ENCODE measurements at places on chromosomes 2 and 18.

GRCh38 chr2:157085522-157085921 lies 172.0 kb upstream of the GALNT5 start:
- DNase-seq, result no peak

DNA sequence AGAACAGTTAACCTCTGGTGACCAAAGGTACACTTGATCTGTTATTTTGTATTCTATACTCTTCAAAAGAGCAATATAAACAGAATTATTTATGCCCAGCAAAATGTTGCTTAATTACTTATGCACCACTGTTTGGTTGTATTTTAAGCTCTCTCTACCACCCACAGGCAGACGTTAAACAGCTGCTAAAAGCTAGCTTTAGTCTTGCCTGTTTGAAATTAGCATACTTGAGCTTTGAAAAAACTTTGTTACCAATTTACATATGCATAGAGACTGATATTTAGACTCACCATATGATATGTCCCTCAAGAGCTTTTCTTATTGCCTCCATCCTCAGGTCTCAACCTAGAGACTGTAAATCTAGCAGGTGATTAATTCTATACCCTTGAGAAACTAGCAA lies 426.9 kb downstream of the NR4A2 start:
- DNase-seq, result no peak

- DNase-seq, result no peak
These were observed 14.9 kb downstream of the PIKFYVE start for GRCh38 chr2:208280933-208281332.

- DNase-seq, result no peak
These were observed 31.3 kb upstream of the CDH2 start for GRCh38 chr18:28208268-28208667.

DNA sequence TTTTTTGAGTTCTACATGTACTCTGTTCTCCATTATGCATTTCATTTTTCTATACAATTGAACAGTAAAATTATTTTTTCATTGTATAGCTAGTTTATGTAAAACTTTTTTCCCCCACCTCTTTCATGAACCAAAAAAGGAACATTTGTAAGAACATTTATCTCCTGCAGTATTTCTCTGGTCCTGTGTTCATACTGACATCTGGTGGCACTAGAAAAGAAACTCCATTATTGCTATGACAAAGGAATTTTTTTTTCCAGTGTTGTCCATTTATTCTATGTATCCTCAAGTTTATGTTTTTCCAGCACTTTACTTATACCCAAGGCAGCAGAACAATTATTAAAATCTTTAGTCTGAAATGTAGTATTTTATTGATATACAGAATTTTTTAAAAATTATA lies 27.4 kb upstream of the CHAC2 start:
- DNase-seq, result no peak

DNA sequence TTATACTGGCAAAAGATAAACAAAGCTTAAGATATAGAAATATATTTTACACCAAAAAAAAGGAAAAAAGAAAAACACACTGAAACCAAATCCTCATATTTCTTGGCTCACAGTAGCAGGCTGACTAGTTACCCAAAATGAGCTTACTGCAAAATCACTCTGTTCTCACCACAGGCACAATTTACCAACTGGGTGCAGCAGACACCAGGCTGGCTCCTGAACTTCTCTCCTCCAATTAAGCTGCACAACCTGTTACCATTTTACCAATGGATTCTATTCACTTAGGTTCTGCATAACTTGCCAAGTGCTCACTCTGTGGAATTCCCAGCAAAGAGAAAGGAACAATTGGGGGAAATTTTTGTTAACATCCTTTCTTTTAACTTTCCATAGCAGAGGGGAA lies 679.3 kb downstream of the ZEB2 start:
- no peak for DNase-seq

GRCh38 chr2:173797586-173798263 lies 167.4 kb downstream of the SP3 start:
- DNase-seq, result no peak

DNA sequence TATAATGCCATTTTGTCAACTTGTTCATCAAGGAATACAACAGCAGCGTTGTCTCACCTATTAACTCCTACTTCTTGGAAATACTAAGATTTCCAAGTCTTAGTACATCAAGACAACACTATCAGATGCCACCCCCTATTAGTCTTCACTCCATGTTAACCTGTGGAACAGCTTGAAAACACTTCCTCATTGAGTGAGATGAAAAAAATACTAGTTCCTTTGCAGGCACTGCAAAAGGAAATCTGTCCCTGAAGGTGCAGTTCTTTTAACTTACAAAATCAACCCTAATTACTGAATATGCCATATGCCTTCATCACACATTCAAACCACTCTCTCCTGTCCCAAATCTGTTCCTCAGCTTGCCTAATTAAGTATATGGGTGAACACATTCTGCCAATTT lies 4.0 kb downstream of the CWC22 start:
- DNase-seq, result no peak

DNA sequence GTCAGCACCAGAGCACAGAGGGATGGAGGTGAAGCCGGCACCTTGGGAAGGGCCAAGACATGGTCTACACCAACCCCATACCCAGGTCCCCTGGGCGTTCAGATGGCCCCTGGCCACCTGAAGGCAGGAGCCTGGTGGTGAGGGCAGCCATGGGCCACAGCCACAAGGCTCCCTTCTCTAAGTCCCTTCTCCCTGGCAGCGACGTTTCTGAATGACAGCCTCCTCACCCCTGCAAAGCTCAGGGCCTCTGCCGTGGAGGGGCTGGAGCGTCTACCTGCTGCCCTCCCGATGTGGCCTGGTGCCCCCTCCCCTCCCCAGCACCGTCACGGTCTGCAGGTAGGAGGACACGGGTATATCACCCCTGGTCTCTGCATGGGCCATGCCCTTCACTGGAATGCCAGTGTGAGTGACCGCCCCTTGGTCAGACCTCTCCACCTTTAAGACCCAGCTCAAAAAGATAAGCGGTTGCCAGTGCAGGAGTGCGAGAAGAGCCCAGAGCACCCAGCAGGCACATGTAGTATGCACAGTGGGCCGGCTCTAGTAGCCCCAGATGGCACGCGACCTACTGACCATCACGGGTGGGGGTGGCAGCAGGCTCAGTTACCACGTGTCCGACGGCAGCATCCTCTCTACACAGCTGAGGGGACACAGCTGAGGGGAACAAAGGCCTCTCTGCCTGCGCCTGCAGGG lies 46.6 kb downstream of the HS6ST1 start:
- no peak for DNase-seq

GRCh38 chr18:7784171-7784570 lies 217.1 kb downstream of the PTPRM start:
- no peak for DNase-seq

GRCh38 chr2:192243488-192243887 lies 48.8 kb upstream of the TMEFF2 start:
- no peak for DNase-seq

DNA sequence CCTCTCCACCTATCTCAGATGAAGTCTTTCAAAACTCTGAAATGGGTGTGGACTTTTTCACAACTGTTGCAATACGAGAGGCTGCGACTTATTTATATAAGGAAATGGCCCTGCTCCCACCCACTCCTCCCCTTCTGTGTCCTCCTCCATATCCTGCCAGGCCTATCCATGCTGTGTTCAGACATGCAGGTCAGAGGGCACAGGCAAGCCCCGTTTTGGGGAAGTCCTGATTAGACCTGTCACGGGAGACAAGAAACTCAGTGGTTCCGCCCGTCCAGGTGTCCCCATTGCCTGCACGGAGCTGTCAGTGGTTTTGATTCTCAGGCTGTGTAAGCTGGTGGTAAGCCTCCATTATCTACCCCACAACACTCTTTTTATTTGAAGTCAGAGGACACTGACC lies 99.6 kb upstream of the MGAT5 start:
- DNase-seq, result no peak

- DNase-seq, result no peak
These were observed 7.9 kb upstream of the SDC1 start for GRCh38 chr2:20232837-20233207.

GRCh38 chr2:227310756-227311110 lies 14.3 kb upstream of the MFF start:
- no peak for DNase-seq

DNA sequence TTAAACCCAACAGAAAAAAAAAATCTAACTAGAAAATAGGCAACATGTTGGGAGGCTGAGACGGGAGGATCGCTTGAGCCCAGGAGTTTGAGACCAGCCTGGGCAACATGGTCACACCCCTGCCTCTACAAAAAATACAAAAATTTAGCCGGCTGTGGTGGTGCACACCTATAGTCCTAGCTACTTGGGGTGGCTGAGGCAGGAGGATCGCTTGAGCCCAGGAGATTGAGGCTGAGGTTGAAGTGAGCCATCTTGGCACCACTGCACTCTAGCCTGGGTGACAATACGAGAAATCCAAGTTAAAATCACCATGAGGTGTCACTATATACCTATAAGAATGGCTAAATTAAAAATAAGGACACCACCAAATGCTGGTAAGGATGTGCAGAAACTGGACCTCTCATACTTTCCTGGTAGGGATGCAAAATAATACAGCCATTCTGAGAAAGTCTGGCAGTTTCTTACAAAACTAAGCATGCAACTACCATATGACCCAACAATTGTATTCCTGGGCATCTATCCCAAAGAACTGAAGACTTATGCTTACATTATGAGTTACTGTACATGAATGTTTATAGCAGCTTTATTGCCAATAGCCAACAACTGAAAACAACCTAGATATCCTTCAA lies 2.2 kb downstream of the SEPTIN10 start:
- DNase-seq, result no peak

GRCh38 chr18:61413396-61413795 lies 80.2 kb downstream of the CDH20 start:
- no peak for DNase-seq

- DNase-seq, result peak; percentile 5
These were observed 20.4 kb upstream of the TDRD15 start for GRCh38 chr2:21103274-21103891.

GRCh38 chr18:34901299-34901698 lies 139.9 kb upstream of the MAPRE2 start:
- DNase-seq, result no peak

GRCh38 chr18:6627645-6628044 lies 101.9 kb upstream of the ARHGAP28 start:
- no peak for DNase-seq

DNA sequence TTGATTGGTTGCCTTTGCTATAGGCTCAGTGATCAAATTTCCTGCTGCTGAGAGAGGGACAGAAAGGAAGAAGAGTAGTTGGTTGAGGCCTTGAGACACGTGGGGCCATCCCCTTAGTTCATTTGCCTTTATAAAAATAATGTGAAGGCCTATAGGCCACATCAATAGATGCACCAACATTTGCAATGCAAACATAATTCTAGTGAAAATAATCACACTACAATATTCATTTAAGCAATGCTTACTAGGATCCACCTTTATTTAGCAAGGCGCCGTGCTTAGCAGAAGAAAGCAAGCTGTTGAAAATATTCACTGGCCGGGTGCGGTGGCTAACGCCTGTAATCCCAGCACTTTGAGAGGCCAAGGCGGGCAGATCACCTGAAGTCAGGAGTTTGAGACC lies 105.3 kb upstream of the CXCR4 start:
- DNase-seq, result no peak

DNA sequence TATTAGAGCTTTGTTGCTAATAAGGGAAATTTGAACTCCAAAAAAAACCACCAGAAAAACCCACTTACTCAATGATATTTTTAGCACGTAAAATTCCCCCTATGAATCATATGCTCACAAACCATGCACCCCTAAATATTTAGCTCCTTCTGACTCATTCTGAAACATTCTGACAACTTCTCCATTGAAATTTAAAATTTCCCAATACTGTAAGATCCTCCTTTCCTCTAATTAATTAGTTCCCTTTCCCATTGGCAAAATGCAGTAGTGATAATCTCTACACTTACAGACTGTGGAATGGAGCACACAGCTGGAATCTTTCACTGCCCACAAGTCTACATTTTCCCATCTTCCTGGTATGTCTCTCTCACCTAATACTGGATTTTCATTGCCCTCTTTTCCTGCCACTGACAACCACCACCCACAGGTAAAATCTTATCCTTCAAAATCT lies 215.8 kb upstream of the ACVR2A start:
- no peak for DNase-seq

GRCh38 chr2:109472974-109473373 lies 140.8 kb downstream of the SEPTIN10 start:
- no peak for DNase-seq

DNA sequence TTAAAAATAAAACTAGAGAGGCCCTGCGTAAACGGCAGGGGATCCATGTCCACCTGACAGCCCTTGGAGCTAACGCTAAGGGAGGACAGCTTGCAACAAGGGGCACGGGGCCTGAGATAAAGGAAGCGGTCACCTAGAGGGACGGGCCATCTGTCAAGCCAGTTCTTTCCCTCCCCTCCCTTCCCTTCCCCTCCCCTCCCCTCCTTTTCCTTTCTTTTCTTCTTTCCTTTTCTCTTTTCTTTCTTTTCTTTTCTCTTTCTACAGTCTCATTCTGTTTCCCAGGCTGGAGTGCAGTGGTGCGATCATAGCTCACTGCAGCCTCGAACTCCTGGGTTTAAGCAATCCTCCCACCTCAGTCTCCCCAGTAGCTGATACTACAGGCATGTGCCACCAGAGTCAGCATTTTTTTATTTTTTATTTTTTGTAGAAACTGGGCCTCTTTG lies 34.5 kb upstream of the CTAGE1 start:
- no peak for DNase-seq

DNA sequence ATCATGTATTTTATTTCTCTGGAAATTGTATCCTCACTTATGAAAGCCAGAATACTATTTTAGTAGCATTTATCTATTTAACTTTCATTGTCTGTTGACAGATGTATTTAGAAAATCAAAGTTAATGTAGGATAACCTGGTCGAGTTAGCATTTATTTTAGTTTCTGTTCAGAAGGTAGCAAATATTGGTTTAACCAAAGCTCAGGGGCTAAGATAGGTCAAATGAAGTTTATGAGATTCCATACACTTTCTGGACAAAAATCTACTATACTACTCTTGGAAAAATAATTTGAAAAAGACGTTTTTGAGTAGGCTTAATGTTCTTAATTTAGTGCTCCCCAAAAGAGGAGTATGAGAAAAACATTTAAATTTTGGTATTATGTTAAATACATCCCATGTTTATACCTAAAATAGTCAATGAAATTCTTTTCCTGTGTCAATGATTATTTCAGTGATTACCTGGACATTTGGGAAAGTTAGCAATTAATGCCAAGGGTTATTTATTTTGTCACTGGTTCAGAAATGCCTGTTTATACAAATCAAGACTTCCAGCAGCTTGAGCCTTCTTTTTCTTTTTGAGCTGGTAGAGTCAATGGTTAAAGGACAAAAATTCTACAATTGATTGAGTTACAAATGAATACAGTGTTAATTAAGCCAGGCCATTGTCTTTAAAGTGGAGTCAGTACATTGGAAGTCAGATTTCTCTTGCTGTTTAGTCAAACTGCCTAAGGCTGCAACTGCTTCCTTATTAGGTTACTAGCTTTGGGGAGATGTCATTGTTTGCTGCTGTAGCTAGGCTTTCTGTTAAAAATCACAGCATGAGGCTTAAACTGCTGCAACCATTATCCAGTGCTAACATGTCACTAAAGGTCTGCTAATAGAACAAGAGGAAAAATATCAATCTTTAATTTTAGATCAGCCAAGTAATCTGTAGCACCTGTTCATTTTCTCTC lies 182.3 kb downstream of the CAMKMT start:
- no peak for DNase-seq

GRCh38 chr2:24620936-24621335 lies 129.9 kb downstream of the NCOA1 start:
- no peak for DNase-seq

GRCh38 chr2:113784823-113785744 lies 28.6 kb upstream of the SLC35F5 start:
- no peak for DNase-seq

GRCh38 chr2:70992945-70993853 lies 1.5 kb downstream of the TEX261 start:
- DNase-seq, result no peak

- DNase-seq, result no peak
These were observed 27.2 kb upstream of the OTX1 start for GRCh38 chr2:63023444-63023843.
